Activated CD8-positive, alpha-beta T cell treated with anti-CD3 and anti-CD28 coated beads for 36 hours (primary cell): ENCODE measurements at places on chromosomes 3 and 15. TPM values are rescaled to one million over a fixed set of nuclear protein-coding genes. Genes with fewer than 3 reads are reported as not detected.

The ITGA11 gene
- 3.6 TPM for total RNA-seq

GRCh38 chr3:56997675-56998074 is 62.8 kb upstream of the SPATA12 start:
- DNase-seq: no peak

DNA sequence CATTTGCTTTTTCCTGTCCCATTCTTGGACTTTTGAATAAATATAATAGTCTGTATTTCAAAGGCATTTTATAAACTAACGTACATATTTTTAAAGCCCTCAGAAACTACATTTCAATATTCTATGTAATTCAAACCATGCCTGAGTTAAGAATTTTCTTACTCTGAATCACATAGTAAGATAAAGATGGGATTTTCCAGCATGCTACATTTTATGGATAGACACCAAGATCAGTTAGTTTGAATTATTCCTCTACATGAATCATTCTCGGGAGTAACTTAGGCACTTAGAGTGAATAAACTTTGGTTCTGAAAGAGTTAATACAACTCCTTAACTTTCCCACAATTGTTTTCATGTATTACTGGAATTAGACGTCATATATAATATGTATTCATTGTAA is 713.3 kb upstream of the CBLB start:
- DNase-seq: no peak

- DNase-seq: no peak
Observed at GRCh38 chr15:39625451-39625850, 44.6 kb downstream of the THBS1 start.
